Inflammatory macrophage treated with lipopolysaccharide for 1 hour (primary cell): ENCODE measurements at places on chromosomes 16 and 17.

DNA sequence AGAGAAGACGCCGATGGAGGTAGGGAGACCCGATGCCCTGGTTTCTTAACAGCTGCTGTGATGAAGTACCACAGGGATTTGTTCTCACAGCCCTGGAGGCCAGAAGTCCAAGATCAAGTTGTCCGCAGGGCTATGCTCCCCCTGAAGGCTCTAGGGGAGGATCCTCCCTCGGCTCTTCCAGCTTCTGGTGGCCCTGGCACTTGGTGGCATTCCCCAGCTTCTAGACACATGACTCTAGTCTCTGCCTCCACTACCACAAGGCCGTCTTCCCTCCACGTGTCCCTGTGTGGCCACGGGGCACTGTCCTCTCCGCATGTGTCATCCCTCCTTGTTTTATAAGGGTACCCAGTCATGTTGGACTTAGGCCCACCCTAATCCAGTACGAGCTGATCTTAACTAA lies 375.2 kb downstream of the SLC39A11 start:
- DNase-seq: no peak

DNA sequence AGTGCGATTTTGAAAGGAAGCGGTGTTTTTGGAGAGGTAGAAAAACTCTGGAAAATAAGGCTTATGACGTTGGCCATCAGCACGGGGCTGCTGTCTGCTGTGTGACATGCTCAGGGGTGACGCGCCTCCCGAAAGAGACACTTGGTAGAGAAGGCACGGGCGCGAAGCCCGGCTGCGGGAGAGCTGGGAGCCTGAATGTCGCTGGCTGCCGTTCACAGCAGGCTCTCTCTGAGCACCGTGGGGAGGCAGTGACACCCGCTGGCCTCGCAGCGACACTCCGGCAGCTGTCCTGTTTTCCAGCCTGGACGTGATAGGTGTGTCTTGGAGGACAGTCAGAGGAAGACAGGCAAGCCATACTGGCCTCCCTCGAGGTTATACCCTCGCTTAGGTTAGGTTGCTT lies 759.1 kb upstream of the RBFOX1 start:
- DNase-seq: no peak

DNA sequence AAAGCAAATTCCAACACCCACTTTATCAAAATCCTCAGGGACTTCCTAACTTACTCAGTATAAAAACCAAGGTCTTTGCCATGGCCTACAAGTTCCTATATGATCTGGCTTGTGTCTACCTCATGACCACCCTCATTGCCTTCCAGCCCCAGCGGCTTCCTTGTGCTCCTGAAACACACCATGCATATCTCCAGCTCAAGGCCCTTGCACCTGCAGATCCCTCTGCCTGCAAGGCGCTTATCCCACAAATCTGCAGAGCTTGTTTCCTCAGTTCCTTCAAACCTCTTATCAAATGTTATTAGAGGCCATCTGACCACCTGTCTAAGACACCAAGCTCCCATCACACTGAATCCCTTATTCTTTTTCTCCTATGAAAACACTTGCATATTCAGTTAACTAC lies 2.6 kb downstream of the BBS2 start:
- DNase-seq: no peak

DNA sequence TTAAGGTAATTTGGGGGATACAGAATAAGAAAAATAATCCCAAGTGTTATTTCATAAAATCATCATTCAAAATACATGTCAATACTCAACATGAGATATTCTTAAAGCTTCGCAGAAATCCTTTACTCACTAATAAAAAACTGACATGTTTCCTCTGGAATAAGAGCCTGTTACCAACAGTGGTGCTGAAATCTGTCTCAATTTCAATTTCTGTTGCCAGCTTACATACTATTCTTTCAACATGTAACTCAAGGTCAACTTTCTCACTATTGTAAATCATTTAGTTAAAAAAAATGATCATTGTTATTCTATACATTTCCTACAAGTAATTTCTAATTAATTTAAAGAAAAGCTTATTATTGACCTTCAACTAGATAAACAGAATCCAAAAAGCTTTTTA lies 67.9 kb downstream of the CEP95 start:
- DNase-seq: no peak

DNA sequence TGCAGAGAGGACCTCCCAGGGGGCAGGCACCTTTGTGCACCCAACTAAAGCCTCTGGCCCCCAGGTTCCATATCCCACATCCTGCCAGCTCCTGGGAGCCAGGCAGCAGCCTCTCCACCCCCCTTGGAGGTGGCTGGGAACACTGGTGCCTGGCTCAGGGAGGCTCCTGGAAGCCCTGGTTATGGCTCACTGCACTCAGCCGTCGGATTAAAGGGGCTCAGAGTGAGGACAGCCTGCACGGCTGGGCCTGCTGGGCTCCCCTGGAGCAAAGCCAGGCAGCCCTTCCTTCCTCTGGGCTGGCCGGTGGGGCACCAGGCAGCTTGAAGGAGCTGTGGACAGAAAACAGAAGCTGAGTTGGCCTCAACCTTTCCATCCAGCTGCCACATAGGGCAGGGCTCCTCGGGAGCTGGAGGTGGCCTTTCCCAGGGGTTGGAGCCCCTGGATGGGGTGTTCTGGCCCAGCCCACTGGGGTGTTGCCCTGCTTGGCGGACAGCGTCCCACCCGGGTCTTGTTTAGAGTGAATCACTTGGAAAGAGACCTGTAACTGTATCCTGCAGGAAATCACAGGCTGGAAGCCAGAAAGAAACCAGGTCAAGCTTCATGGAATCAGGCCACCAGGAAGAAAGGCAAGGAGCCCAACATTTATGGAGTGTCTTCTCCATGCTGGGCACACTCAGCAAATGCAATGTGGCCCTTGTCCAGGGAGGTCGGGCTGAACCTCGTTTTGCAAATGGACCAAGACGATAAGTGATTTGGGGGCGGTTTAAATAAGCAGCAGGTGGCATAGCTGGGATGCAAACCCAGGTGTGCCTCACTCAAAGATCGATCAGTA lies 253.3 kb downstream of the SOX9 start:
- DNase-seq: no peak

- DNase-seq: no peak
These were observed 7.8 kb downstream of the PSMD12 start for GRCh38 chr17:67358612-67359011.

DNA sequence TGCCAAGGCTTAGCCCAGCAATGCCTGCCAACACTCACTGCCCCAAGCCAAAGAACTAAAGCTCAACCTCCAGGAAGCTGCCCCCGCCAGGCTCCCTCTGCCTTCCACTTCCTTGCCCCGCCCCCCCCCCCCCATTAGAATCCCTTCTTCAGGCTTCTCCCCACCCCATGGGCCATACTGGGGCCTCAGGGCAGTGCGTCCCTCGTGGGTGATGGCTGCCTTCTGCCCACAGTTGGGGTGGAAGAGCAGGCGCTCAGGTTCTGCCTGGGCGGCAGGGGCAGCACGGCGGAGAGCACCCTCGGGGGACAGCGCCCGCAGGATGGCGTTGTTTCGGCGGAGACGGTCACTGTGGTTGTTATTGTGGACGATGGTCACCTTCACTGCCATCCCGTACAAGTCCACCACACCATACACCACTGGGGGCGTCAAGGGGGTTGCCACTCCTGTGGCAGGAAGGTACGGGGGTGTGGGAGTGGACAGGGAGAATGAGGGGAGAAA lies 4.1 kb downstream of the NEURL4 start:
- DNase-seq: no peak

- no peak for DNase-seq
These were observed 17.5 kb upstream of the MTMR4 start for GRCh38 chr17:58531661-58532554.
